RPMI8226 (cell line): ENCODE measurements at places on chromosomes 3 and 15.
A peak's percentile ranks its signal among the peaks of the same experiment; 100 is the strongest.

- DNase-seq: no peak
Observed at GRCh38 chr3:122628567-122628966, 51.1 kb downstream of the PARP15 start.

DNA sequence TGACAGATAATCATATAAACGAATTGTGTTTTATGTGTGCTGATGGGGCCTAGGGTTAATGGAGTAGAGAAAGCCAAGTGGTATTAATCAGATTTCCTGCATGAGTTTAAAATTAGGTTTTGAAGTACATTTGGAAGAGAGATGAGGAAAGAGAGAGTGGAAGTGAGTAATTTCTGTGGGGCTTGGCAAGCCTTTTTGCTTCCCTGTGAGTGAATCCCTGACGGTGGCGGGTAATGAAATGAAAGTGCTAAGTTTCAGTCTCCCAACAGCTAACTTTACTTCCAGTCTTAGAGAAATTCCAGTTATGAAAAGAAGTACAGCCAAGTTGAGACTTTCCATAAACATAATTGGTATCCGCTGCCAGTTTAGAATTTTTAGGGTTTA is 139.4 kb downstream of the BBX start:
- no peak for DNase-seq

DNA sequence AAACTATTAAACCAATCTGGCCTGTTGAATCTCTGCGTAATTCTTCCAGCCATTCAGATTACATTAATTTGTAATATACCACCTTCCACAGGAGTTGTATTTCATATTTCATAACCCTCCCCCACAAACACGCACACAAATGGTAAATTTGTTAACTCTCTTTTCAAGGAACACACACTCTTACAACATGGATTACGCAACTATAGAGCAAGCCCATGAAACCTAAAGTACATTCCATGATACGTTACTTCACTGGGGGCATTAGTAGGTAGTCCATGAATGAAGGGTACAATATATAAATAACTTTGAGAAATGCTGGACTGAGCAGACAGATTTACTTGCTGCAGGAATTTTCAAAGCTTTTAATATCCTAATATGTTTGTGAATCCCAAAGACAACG is 65.0 kb downstream of the TRIM69 start:
- DNase-seq: no peak

- DNase-seq: no peak
Observed at GRCh38 chr15:62945760-62946159, 96.8 kb upstream of the TPM1 start.

DNA sequence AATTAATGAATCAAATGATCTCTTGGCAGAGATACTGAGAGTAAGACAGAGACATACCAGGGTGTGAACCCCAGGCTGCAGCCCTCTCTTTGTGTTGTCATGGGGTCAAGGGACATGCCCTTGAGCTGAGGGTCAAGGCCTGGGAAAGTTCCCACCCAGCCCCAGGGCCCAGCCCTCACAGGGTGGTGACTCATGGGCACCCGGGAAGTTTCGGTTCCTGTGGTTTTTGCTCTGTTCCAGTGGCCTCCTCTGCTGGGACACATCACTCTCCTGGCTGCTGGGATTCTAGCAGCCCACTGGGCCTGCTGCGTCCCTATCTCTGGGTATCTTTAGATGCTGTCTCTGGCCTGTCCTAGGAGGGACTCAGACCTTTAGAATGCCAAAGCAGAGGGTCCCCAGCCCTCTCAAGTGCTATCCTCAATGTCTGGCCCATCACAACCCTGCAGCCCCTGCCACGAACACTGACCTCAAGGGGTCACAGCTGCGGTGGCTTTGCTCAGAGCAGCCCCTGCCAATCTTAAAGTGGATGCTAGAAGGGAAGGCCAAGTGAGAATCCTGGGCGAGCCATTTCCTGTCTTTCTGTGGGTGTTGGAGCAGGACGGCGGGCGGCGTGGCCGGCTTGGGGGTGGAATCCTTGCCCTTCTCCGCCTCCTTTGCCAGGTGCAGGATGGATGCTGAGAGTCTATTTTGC is 148.4 kb upstream of the TLE3 start:
- peak; percentile 82 for DNase-seq

GRCh38 chr15:94327356-94327936 is 96.1 kb downstream of the MCTP2 start:
- peak; percentile 38 for DNase-seq

DNA sequence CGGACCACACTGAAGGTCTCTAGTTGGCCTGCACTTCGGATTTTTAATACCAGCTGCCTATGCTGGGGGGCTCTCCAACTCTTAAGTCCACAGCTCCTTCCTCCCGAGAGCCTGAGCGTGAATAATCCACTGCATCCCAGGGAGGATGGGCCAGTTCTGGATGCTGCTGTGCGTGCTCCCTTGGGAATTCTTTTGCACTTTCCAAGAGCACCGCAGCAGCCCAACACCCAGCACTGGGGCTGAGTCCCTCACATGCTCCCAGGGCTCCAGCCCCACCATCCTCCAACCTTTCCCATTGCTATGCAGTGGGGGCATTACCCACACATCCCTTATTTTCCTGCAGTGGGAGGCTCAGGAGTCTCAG is 136.4 kb upstream of the IQSEC1 start:
- no peak for DNase-seq

- no peak for DNase-seq
Observed at GRCh38 chr15:55322467-55322866, 3.4 kb downstream of the PIGB start.
